GM13977 (cell line): ENCODE measurements at places on chromosomes 4 and X.
A peak's percentile ranks its signal among the peaks of the same experiment; 100 is the strongest.

DNA sequence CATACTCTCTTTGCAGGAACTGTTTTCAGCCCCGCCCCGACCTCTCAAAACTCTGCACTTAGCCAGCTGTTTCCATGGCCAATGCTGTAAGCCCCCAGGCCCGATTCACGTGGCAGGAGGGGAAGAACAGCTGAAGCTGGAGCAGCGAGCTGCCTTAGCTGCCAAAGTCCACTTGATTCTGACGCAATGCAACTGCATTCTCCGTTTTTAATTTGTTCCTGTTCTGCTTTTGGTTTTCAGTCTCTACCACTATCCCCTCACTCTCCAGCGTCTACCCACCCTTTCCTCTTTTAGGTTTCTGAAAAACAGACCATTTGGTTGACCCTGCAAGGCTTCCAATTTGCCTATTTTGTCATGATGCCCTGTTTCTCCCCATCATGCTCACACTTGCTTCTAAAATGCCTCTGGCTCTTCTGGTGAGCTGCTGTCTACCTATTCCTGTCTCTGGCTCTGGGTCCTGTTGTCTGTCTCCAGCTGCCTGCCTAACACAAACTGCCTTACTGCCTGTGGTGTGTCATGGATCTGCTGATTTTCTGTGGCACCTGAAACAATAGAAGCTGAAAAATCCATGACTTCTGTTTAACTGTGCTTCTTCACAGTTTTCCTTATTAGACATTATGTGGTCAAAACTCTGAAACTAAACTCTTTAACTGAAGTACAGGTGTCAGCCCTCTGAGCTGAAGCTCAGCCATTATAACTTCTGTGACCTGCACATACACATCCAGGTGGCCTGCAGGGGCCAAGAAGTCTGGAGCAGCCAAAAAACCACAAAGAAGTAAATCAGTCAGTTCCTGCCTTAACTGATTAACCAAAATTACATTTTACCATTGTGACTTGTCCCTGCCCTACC is 160.5 kb upstream of the AGTR2 start:
- DNase-seq: peak; percentile 9

DNA sequence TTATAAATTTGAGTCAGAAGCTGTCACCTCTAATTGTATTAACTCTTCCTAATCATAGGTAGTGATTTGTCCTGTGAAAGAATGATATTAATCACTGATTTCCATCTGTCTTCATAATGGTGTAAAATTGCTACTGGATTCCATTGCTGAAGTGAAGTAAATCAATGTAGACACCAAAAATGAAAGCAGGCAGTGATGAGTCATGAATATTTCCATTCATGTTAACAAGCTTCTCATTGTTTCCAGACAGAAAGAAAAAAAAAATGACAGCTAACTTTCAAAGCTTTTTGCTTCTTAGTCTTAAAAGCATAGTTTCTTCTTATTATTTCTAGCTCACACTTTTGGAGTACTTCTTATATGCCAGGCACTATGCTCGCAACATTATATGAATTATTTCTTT is 21.5 kb downstream of the FAM114A1 start:
- DNase-seq: peak; percentile 69

GRCh38 chr4:16952462-16952871 is 54.0 kb upstream of the LDB2 start:
- no peak for DNase-seq

DNA sequence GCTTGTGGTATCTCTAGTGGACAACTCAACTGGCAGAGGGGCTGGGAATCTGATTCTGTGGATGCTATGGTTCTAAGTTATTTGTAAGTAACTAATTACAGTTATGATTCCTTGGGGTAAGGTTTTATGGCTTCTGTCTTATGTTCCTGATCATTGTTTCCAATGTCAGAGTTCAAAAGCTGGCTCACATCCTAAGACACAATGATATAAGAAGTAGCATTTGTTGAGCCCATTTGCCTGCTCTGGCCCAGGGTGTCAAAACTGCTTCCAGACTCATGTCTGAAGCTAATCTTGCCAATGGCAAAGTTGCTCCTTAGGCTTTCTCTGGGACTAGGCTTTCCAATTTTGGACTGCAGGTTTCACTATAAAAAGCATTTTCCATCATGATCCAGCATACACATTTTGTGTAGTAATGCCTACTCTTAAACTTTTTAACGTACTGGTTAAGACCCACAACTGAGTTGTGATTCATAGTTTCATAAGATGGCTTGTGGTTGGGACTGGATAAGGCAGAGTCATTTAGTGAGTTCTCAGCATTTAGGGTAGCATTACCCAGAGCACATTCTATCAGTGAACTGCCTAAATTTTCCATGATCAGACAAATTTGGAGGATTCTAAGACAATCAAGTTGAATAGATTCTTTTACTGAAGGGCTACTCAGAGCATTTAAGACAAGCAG is 50.0 kb downstream of the CCNI start:
- peak; percentile 46 for DNase-seq

DNA sequence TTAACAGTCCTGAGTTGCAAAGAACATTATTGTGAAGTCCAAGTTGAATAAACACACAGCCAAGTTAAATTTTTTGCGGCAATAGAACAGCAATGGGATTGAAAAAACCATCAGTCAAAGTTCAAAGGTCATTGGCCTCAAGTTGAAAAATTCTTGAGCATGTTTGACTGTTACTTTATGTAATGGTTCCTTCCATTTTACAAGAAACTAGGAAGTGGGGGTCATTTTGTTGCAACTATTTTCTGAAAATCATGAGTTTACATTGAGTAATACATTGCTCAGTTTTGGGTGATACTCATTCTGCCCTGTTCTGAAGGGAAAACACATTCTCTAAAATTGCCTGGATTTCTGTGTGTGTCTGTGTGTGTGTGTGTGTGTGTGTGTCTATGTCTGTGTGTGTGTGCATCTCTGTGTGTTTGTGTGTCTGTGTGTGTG is 5.2 kb upstream of the IRF2 start:
- no peak for DNase-seq

DNA sequence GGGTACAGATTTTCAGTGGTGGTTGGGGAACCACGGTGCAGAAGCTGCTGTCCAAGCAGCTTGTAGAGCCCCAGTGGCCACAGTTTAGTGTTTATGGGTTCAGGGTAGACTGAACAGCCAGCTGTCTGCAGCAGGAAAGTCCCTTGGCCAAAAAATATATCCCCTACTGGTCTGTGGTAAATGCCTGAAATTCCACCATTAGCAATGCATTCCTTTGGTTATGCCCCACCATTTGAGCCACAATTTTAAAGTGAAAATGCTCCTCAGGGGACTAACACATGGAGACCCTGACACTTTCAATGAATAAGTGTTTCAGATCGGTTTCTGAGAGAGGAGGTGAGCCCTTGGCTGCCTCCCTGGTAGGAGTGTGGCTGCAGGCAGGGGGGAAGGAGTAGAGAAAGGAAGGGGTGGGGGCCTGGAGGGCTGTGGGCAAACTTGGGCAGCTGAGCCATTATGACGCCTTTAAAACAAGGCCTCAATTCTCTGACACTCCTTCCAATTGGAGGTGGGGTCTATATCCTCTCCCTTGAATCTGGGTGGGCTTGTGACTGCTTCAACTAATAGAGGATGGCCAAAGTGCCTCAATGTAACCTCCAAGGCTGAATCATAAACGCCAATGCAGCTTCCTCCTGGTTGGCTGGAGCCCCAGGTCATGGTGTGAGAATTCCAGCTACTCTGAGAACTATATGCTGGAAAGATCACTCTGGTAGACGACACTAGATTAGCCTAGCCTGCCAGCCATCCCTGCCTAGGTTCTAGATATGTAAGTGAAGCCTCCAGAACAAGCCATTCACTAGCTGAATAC is 75.8 kb upstream of the ATP6AP2 start:
- DNase-seq: no peak

- no peak for DNase-seq
Measured at GRCh38 chr4:135207531-135207930, 1005.9 kb upstream of the PABPC4L start.

GRCh38 chr4:187711586-187711985 is 284.0 kb upstream of the ZFP42 start:
- DNase-seq: no peak

- peak; percentile 17 for DNase-seq
Measured at GRCh38 chr4:117134386-117134785, 49.0 kb upstream of the TRAM1L1 start.

DNA sequence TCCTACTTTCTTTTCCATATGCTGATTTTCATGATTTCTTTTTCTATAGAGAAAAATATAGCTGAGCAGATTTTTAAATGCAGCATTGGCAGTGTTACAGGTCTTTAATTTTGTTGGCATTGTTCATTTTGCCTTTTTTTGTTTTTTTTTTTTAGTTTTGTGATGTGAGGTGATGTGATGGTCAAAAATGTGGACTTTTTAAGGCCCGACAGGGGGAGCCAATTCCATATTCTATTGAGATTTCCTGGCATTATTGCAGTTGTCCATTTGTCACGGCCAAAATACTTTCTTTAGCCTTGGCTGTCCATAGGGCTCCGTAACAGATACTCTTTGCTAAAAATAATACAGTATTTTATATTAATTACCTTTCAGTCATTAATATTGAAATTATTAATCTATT is 47.8 kb downstream of the SLIT2 start:
- no peak for DNase-seq

DNA sequence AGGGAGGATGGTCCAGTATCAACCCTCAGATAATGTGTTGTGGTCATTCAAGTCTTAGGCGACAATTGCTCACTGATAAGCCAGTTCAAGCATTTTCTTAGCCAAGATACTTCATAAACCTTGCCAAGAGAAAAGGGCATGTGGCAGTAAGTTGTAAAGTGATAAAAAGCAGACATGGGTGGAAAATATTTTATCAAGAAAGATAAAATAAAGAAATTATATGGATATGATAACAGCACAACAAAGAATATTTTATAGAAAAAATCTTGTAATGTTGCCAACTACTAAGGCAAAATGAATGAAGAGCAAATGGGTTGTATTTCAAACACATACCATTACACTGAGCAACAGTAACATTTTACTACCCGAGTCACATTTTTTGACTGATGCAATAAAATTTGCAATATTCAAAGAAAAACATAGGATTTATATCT is 217.4 kb upstream of the PITX2 start:
- DNase-seq: no peak

GRCh38 chr4:185192059-185192458 is 11.7 kb downstream of the CFAP97 start:
- no peak for DNase-seq

- DNase-seq: no peak
Measured at GRCh38 chrX:11787564-11787963, 29.5 kb downstream of the MSL3 start.

GRCh38 chr4:74189331-74190043 is 31.6 kb downstream of the MTHFD2L start:
- peak; percentile 18 for DNase-seq

DNA sequence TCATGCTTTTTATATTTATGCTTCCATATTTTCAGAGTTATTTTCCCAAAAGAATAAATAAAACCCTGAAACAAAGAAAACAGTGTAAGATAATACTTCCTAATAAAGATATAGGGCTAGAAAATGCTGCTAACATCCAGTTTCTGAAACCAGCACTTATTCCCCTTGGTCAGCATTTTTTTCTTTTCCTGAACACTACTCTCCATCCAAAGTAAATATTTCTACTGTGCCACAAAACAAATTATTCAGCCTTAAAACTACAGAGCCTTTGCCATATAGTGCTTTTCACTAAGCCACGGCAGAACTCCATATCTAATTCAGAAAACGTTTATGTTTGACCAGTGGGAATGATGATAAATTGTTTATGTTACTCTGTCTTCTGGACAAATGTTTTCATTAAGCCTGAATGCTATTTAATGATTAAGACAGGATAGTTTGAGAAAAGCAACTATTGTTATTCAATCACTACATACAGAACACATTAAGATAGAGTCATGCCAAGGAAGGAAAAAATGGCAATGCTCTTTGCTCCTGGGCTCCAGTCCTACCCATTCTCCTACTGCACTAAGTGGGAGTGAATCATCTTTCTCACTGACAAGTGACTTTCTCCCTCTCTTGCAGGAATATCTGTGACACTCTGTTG is 723.9 kb downstream of the FAT4 start:
- no peak for DNase-seq

- DNase-seq: no peak
Measured at GRCh38 chr4:153371701-153372234, 27.3 kb downstream of the MND1 start.

GRCh38 chrX:136262812-136263315 is 11.7 kb upstream of the MAP7D3 start:
- DNase-seq: no peak

- DNase-seq: peak; percentile 21
Measured at GRCh38 chr4:2074588-2074987, 15.5 kb downstream of the NAT8L start.

- DNase-seq: no peak
Measured at GRCh38 chr4:38673130-38673978, 9.4 kb downstream of the KLF3 start.

GRCh38 chrX:27675493-27675892 is 85.3 kb downstream of the DCAF8L2 start:
- no peak for DNase-seq

GRCh38 chrX:102964940-102965339 is 27.9 kb downstream of the RAB40AL start:
- no peak for DNase-seq

DNA sequence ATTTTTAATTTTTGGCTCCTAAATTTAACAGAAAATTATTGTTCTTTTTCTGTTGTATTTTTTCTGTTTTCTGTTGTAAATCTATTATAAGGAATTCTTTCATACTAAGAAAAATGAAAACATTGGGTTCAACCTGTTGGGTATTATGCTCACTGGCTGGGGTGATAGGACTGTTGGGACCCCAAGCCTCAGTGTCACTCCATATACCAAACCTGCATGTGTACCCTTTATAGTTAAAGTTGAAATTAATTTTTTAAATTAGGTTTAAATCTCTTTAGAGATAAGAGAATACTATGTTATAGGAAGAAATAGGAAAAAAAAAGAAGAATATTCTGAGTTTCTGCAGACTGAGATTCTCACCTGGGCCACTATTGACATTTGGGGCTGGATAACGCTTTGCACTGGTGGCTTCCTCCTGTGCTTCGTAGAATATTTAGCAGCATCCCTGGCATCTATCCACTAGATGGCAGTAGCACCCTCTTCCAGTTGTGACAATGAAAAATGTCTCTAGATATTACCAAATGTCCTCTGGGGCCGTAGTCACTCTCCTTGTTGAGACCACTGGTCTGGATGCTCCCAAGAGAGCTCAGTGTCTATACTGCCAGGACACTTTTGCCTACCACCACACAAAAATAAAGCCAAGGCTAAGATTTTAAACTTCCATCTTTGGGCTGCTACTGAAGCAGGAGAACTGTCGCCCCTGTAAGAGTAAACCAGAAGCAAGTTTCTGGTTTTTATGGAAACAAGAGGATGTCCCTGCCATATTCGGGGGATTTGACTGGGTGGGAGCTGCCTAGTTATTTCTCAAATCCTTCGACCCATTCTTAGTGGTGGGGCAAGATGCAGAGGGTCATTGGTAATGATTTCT is 22.4 kb upstream of the CLTRN start:
- peak; percentile 50 for DNase-seq

DNA sequence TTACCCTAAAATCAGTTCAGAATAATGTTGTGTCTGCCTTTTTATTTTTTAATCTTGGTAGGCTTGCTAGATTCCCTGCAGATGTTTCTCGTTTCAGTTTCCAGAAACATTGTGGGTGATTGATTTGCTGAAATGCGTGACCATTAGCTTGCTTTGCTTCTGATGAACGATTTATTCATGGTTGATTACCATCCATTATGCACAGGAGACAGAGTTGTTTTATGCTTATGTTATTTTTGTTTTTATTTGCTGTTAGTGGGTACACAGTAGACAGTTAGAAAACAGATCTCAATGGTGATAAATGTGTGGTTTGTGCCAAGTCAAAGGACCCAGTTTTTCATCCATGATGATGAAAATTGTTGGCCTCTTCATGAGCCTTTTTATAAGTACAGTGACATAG is 455.6 kb upstream of the BOD1L1 start:
- DNase-seq: no peak

GRCh38 chr4:47478804-47479203 is 6.3 kb upstream of the ATP10D start:
- no peak for DNase-seq

- DNase-seq: no peak
Measured at GRCh38 chr4:159267869-159268285, 165.0 kb downstream of the RAPGEF2 start.
